Thoracic aorta (tissue), 2 donors: ENCODE measurements at places on chromosomes 7 and 10. TPM values are rescaled to one million over a fixed set of nuclear protein-coding genes. Genes with fewer than 3 reads are reported as not detected.

NPC1L1 gene
- 2.2 TPM for total RNA-seq

KCNMA1 gene
- 188 TPM for total RNA-seq

NUTM2B gene
- total RNA-seq, result 0.78 TPM

NUTM2D gene
- 2.0 TPM for total RNA-seq

OPN4 gene
- not detected for total RNA-seq

CTTNBP2 gene
- total RNA-seq, result 12.0 TPM

FXYD4 gene
- not detected for total RNA-seq

SEC31B gene
- total RNA-seq, result 11.2 TPM

LIPK gene
- total RNA-seq, result not detected

SLC13A1 gene
- total RNA-seq, result not detected

AGBL3 gene
- 0.54 TPM for total RNA-seq

GRCh38 chr10:28915989-28916588 is 238.8 kb downstream of the BAMBI start:
- DNase-seq, result no peak

GRCh38 chr7:269721-270120 is 20.2 kb upstream of the FOXL3 start:
- no peak for DNase-seq

GRCh38 chr10:37582237-37582636 is 275.2 kb downstream of the ZNF248 start:
- no peak for DNase-seq

DNA sequence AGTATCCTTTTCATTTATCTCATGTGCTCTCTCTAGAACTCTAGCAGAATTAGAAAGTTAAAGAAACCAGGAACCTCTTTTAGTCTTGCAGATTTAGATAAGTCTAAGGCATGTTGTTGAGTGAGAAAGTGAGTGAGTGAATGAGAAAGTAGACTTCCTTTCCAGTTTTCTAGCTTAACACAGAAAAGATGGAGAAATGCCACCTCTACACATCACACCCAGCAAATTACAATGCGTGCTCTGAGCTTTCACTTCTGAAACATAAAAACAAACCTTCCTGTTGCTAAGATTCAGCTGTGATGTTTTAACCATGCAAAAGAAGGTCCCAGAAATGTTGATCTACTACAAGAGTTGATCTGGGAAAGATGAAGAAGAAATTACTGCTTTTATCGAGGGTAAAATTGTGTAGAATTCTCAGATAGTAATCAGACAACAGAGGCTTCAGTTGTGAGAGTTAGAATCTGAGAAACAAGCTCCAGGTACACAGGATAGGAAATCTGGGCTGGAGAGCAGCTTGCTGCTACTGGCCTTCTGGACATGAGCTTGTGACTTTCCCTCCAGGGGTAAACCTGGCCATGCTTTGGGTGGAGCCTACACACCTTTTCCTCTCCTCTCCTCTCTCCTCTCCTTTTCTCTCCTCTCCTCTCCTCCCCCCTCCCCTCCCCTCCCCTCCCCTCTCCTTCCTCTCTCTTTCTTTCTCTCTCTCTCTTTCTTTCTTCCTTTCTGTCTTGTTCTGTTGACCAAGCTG is 4.6 kb downstream of the CYP3A5 start:
- no peak for DNase-seq

- DNase-seq, result no peak
These were observed 65.6 kb downstream of the POM121L12 start for GRCh38 chr7:53101026-53101425.

DNA sequence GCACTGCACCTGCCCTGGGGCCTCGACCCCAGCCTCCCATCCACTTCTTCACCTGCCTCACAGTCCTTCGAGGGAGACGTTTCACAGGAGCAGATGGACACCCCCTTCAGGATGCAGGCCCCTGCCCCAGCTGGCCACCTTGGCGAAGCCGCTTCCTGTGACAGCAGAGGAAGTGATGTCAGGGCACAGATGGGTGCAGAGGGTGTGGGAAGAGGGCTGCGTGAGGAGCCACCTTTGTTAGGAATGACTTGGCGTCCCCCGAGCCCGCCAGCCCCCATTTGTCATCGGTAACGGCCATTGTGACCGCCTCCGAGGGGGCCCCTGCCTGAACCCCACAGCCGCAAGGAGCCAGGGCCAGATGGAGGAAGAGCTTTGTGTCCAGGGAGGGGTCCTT is 47.4 kb upstream of the SLC29A3 start:
- DNase-seq, result no peak

GRCh38 chr10:132638130-132638515 is 100.5 kb downstream of the INPP5A start:
- DNase-seq, result no peak

- no peak for DNase-seq
These were observed 106.7 kb upstream of the KDM7A start for GRCh38 chr7:140283472-140283871.

DNA sequence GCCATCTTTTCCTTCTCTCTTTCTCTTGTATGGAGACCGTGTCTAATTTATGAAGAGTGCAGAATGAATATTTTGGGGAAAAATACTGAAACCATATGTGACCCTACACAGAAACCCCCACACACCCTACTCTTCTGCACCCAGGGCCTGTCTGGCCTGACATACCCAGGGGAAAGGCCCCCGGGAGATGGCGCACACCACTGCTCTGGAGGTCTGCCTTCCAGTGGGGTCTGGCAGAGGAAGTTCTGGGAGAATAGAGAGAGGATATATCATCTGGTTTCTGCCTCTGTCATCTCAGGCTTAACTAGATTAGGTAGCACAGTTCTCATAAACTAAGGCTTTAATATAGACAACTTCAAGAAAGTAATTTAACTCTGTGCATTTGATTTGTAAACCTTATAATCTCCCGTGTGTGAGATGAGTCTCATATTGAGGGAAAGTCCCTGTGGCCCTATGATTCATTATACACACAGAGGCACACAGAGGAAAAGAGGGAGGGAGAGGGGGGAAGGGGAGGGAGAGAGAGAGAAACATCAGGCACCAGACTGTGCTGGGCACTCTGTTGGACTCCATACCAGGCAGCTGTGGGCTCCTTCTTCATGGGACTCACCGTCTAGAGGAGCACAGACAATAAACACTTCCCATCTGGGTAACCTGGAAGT is 123.3 kb downstream of the AOAH start:
- no peak for DNase-seq

DNA sequence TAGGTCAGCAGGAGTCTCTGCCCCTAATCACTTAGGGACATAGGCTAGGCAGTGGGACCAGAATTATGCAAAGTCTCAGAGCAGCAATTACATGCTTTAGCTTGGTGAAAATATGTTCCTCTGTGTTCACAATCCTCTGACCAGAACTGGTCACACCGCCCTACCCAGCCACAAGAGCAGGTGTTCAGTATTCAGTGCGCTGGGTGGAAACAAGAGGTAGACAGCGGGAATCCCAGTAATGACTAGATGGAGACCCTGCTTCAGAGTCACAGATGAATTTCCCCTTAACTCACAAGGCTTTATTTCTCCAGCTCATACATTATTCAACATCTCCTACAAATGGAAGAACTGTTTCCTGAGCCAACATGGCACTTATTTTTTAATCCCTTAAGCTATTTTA is 763.7 kb upstream of the POM121L12 start:
- no peak for DNase-seq

GRCh38 chr10:49594594-49594993 is 15.5 kb upstream of the SLC18A3 start:
- DNase-seq, result no peak

GRCh38 chr7:125661-126060 is 66.7 kb upstream of the FAM20C start:
- no peak for DNase-seq

DNA sequence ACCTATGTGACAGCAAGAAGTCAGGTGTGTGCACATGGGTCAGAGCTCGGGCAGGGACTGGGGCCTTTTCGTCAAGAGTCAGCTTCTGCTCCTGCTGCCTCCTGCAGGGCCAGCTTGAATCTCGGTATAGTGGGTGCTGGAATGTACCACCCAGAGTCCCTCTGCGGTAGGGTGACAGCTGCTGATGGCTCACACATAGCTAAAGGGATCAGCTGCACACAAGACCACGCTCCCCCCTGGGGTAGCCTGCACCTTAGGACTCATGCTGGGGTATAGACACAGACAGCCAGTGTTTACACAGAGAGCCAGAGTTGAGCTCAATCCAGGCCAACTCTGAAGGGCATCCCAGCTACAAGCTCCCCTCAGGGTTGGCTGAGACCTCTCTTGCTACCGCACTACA is 14.0 kb upstream of the COL13A1 start:
- no peak for DNase-seq

DNA sequence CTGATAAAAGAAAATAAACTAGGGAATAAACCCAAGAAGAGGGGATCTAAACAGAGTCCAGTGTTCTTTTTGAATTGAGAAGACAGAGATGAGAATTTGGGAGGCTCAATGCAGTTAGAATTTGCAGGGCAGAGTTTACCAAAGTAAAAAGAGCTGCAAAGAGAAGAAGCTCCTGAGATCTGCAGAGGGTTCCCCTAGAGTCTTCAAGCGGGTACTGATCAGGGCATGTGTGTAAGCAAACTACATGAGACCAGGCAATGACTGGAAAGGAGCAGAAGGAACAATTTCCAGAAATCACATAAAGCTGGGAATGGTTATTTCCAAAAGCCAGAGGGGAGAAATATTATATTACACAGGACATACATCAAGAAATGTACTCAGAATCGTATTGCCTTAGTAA is 58.1 kb upstream of the TES start:
- no peak for DNase-seq

DNA sequence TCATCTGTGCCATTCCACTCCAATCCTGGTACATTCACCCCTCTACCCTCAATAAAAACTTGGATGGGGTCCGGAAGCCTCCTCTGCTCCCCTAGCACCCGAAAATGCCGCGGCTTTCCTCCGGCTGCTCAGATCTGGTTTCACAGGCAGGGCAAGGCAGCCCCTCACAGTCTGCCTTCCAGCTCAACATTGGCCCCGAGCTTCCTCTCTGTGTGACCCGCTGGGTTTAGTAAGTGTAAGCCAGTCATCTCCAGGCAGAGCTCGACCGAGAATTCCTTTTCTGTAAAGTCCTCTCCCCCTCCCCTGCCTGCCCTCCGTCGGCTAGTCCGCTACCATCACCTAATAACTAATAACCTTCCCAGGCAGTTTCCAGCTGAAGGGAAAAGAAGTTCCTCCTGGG is 3.4 kb downstream of the INHBA start:
- no peak for DNase-seq

DNA sequence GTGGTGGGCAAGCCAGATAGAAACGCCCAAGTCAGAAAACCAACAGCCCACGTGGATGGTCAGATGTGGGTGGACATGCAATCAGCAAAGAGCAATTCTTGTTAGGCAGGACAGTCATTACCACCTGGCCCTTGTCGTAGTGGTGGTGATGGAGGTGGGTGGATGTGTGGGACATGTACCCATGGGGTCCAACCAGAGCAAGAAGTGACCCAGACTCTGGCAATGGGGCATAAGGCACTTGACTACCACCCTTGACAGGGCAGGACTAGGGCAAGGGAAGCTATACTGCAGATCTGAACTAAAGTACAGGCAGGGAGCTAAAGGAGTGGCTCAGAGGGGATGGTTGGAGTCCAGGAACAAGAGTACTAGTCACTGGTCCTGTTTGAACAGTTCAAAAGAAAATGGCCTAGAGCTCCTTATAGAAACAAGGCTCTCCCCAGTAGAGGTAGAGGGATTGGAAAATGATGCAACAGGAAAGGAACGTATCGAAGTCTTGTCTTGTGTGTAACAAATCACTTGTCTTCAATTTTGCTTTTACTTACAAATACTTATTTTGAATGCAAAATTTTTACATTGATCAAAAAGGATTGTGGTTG is 17.6 kb downstream of the LMOD2 start:
- no peak for DNase-seq

- no peak for DNase-seq
These were observed 92.3 kb upstream of the DUSP5 start for GRCh38 chr10:110405380-110405779.

DNA sequence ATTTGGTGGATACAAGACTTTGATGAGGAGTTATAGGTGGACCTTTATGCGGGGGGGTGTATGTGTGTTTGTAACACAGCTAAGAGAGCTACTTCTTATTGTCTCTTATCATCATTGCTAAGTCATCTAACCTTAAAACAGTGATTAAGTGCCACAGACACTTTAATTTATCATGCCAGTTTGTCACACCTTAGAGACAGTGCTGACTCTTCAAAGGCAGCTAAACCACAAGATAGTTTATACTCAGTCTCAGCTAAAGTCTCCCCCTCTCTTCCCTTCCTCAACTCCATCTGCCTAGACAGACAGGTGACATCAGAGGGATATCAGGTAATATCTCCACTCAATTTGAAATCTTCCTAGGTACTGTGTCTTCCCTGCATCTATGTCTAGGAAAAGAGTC is 42.2 kb downstream of the MYPN start:
- no peak for DNase-seq

DNA sequence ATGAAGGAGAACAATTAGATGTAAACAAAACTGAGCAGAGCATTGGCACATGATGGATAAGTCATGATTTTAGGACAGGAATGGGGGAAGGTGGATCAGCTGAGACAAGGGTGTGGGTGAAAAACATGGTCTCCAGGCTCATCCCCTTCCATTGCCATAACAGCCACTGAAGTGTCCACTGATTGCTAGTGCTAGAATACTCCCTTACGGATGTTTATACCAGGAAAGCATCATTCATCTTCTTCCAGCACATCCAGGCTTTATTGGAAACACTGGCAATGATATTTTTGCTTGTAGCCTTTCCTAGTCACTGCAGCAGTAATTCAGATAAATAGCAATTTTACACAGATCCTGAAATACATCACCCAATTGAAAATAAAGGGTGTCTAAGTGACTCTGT is 259.5 kb downstream of the PLXDC2 start:
- DNase-seq, result no peak

- no peak for DNase-seq
These were observed 2.1 kb downstream of the RET start for GRCh38 chr10:43078986-43079273.

- no peak for DNase-seq
These were observed 277.0 kb downstream of the INHBA start for GRCh38 chr7:41425926-41426325.

DNA sequence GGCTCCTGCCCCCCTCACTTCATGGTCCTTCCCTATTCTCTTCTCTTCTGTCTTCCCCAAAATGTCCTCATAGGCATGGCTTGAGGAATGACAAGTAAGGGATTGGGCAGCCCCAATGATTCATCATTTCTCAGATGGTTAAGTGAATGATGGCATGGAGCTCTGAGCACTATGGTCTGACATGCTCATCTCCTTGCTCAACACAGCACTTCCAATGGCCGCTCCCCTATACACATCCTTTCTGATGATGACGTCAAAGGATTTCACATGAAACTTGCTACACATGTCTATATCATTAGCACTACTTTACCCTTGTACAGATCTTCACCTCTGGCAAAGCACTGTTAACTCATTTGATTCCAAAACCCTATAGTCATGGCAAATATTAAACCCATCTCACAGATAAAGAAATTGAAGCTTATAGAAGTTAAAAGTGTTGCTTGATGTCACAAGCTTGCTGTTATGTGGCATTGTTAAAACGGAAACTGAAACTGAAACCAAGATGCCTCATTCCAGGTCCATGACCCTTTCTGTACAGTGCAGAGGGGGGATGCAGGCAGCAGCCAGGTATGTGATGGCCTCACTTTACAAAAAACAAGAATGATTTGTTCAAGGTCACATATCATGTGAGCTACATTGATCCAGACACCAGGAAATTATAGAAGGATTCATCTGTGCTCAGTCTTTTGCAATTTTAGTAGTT is 90.0 kb upstream of the PLXNA4 start:
- no peak for DNase-seq

GRCh38 chr10:119431034-119431772 is 111.3 kb downstream of the RGS10 start:
- no peak for DNase-seq
